ENCODE measurements at places on chromosomes 1 and 21. TPM values are rescaled to one million over a fixed set of nuclear protein-coding genes. Genes with fewer than 3 reads are reported as not detected.

The AKR7A3 gene
- total RNA-seq, result 0.81 TPM

GRCh38 chr1:67274623-67275325 lies 32.9 kb upstream of the IL12RB2 start:
- no peak for ATAC-seq

The ENAH gene
- total RNA-seq, result 74.0 TPM

GRCh38 chr1:10429868-10430215 lies 391 bp upstream of the CENPS start:
- no peak for ATAC-seq

DNA sequence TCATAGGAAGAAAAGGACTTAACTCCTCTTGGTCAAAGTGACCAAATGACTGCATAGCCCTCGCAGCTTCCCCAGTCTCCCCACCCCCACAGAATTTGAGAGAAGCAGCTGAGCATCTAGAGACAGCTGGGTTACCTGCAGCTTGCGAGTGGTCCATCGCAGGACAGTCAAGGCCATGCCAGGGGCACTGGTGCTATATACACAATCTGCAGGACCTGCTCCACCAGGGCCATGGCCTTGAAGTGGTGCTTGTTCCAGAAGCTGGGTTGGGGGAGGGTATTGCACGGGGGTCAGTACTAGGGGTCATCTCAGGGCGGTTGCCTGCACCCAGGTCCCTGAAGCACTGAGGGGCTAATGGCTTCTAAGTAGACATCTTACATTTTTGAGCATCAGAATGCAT lies 10.4 kb downstream of the MRTO4 start:
- no peak for ATAC-seq

Measured in motor neuron (in vitro differentiated cells).